Fibroblast of lung (primary cell): ENCODE measurements at places on chromosomes 6 and 20. TPM values are rescaled to one million over a fixed set of nuclear protein-coding genes. Genes with fewer than 3 reads are reported as not detected.

The PLCB1 gene
- 14.5 and 23.3 TPM in 2 replicates for polyA plus RNA-seq

The HSPA1L gene
- polyA plus RNA-seq, result 0.74 and 0.75 TPM in 2 replicates

The PBOV1 gene
- not detected in 2 replicates for polyA plus RNA-seq

The SLC17A4 gene
- polyA plus RNA-seq, result not detected in 2 replicates

The MRPS26 gene
- polyA plus RNA-seq, result 16.1 and 19.2 TPM in 2 replicates

The NKX2-2 gene
- not detected in 2 replicates for polyA plus RNA-seq

The CAGE1 gene
- not detected in 2 replicates for polyA plus RNA-seq

The SYNDIG1 gene
- polyA plus RNA-seq, result 0.02 and 0.08 TPM in 2 replicates

The SLC9A8 gene
- 2.4 and 2.7 TPM in 2 replicates for polyA plus RNA-seq
